Activated CD8-positive, alpha-beta T cell treated with anti-CD3 and anti-CD28 coated beads, Interleukin-2, amount 10 ng/mL, durations not matched to agents 7 days and 5 days (primary cell): ENCODE measurements at places on chromosomes 3 and 15. TPM values are rescaled to one million over a fixed set of nuclear protein-coding genes. Genes with fewer than 3 reads are reported as not detected.

- no peak for DNase-seq
These were observed 35.4 kb downstream of the CP start for GRCh38 chr3:149186219-149186618.

DNA sequence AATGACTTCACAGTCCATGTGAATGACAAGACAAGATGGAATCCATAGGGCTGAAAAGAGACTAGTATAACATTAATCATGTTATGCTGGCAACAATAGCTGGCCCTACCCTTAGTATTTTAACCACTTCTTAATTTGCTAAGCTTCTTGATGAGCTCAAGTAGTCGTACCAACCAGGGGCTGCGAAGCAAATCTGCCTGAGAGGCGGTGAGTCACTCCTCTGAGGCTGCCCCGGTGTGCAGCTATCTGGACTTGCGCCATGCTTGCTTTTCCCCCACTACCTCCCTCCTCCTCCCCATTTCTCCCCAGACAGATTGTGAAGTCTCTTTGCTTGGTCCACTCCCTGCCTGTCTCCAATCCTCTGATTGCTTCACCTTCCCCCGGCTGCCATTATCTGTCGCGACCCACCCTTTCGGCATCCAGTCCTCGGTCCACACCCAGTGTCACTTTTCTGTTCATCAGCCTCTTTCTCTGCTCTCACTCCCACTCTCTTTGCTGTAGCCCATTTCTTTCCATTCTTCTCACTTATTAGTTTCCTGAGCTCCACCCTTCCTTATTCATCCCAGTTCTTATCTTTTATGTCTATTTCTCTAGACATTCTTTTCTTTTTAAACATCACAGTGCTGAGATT is 42.7 kb downstream of the DUT start:
- no peak for DNase-seq

DNA sequence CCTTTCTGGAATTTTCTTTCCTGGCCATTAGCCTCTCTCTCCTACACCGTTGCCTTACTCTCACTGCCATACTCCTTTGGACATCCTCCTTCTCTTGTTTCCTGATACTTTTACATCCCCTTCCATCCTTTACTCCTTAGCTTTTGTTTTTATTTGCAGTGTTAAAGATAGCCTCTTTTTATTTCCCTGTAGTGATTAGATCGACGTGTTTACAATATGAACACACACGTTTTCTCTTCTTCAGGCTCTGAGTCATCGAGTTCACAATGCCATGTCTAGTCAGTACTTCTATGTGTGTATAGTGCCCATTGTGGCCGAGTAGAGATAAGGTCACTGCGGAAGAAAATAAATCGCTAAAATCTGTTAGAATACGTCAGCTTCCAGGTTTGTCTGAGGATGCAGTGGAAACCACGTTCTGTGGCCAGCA is 208.5 kb downstream of the LPP start:
- peak; percentile 36 for DNase-seq

GRCh38 chr3:155323063-155323666 is 29.7 kb upstream of the STRIT1 start:
- peak; percentile 45 for DNase-seq

- no peak for DNase-seq
These were observed 9.8 kb upstream of the COLQ start for GRCh38 chr3:15531346-15531745.

GRCh38 chr15:31081588-31082250 is 19.8 kb downstream of the TRPM1 start:
- DNase-seq = no peak

GRCh38 chr3:119227070-119227850 is 13.4 kb downstream of the B4GALT4 start:
- DNase-seq = no peak

GRCh38 chr15:83700082-83700481 is 46.2 kb downstream of the ADAMTSL3 start:
- DNase-seq = no peak

DNA sequence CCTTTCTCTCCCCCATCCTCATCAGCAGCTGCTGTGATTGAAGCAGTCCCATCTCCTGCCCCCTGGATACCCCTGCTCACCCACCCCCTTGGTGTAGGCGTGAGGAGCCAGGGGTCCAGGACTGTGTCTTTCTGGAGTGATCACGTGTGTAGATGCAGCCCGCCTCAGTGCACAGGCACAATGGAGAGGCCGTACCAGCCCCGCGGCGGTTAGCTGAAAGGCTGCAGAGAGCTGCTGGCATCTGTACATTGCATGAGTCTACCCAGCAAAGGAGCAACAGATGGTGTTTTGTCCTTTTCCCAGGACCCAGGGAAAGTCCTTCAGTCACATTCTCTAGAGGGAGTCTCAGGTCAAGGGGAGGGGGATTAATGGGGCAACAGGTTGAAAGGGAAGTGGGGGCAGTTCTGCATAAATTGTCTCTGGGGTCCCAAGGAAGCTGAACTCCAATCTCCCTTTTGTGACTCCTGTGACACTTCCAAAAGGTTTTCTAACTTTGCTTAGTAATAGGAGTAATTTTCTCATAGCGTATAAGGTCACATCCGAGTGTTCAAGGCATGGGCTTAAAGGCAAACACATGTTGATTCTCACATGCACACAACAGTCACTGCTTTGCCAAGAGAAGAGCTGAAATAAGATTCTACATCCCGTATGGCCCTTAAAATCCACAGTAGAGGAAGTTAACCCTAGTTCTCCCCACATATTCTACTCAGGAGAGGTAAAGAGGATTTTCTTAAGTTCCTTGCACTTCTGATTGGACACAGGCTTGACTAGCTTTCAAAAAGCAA is 7.1 kb downstream of the CSPG5 start:
- no peak for DNase-seq

DNA sequence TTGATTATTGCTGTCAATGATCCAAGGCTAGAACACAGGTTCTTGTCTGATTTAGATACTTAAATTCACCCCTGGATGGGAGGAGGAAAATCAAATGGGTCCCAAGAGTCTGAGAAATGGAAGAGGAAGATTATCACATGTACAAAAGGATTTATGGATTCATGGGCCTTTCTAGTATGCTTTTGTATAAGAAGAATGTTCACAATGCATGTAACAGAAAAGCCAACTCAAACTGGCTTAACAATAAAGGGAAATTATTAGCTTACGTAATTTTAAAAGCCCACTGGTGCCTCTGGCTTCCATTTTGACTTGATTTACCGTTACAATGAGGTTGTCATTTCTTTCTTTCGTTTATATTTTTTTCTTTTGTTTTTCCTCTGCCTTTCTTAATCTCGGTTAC is 782.5 kb upstream of the GRM7 start:
- DNase-seq = no peak

DNA sequence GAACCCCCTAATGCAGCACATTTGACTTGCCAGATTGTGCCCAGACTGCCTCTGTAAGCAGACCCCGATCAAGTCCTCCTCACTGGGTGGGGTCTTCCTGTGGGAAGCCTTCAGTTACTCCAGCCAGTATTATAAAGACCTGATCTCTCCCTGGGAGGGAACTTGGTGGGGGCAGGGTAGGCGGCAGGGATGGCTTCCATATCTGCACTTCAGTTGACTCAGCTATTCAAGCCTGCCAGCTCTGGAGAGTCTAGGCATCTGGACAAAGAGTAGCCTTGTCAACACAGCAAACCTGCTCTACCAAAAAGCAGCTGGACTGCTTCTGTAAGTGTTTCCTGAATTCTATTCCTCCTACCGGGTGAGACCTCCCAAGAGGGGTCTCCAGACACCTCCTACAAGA is 21.0 kb upstream of the SLC25A38 start:
- DNase-seq = no peak

- DNase-seq = no peak
These were observed 108.0 kb downstream of the MFSD1 start for GRCh38 chr3:158909870-158910269.

DNA sequence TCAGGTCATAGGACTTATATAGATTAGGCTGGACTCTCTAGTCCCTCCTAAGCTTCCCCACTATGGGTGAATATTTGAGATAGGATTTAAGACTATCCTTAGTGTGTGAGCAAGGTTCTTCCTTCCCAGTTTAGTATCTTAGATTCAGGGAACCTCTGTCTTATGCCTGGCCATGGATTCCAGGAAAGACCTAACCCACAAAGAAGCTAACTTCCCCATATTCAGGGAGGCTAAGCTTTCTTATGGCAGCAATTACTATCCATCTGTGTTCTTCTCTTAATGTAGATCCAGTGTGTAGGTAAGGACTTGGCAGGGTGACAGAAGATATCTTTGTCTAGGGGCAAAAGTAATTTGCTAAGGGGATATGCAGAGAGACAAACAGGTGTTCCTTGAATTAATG is 25.5 kb upstream of the PIK3R4 start:
- no peak for DNase-seq

- DNase-seq = no peak
These were observed 197.6 kb upstream of the CFAP20DC start for GRCh38 chr3:59247402-59247841.

- no peak for DNase-seq
These were observed 39.5 kb downstream of the GOLGA6A start for GRCh38 chr15:74042603-74043424.

DNA sequence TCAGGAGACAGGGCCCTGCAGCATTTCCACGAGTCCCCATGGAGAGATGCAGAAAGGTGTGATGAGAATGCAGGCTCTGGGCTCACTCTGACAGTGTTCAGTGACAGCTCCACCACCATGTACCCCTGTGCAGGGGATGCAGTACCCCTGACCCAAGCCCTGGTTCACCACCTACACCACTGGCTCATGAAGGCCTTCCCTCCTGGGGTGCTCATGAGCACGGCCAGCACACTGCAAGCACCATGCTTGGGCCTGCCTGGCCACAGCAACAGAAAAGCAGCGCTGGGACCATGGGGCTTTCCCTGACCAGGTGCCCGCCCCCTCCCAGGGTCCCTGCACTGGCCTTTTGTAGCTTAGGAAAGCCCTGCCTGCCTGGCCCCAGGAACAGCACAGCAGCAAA is 6.2 kb downstream of the CXCR6 start:
- no peak for DNase-seq

- no peak for DNase-seq
These were observed 40.7 kb downstream of the TMEM212 start for GRCh38 chr3:171883893-171884279.

DNA sequence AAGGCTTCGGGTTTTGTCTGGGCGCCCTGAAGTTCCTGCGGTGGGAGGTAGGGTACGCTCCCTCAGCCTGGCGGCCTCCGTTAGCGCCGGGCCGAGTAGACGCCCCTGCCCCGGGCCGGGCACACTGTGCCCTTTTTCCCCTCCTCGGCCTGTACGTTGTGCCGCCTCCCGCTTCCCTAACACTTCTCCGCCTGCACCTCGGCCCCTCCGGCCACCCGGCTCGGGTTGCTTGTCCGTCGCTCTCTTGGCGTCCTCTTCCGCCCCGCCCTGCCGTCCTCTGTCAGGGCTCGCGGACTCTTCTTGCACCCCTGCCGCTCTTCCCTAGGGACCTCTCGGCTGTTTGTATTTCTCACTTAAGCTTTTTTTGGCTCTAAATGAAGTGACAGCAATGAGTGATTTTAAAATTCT is 384 bp downstream of the KNL1 start:
- no peak for DNase-seq

DNA sequence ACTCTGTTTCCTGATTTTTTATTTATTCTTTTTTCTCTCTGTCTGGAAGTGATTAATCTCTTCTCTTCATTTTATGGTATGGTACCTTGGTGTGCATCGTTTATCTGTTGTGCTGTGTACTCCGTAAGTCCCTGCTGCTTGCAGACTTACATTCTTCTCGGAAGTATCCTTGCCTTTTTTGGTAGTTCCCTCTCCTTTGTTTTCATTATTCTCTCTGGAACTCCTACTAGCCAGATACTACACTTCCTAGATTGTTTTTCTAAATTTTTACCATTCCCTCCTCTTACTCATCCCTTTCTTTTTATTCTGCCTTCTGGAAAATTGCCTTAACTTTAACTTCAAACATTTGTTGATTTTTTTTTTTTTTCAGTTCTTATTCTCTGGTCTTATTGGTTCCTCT is 27.2 kb downstream of the PIK3CA start:
- no peak for DNase-seq

DNA sequence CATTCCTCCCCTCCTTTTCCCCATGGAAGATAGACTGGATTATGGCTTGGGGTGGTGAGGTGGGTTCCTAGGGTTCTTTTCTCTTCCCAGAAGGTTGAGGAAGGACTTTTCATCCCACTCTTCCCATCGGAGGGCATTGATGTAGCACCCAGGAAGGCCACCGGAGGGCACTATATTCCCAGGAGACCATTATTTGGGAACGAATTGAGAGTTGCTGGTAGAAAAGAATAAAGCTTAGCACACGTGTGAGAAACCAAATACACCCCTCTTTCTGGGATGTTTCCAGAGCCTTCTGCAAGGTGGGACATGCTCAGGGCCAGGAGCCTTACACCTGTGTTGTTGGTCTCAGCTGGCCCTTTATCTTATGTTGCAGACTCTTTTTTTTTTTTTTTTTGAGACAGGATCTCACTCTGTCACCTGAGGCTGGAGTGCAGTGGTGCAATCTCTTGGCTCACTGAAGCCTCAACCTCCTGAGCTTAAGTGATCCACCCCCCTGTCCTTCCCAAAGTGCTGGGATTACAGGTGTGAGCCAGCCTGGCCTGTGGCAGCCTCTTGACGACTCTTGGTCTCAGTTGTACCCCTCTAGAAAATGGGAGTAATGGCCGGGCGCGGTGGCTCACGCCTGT is 6.3 kb upstream of the CDC25A start:
- DNase-seq = peak; percentile 41

DNA sequence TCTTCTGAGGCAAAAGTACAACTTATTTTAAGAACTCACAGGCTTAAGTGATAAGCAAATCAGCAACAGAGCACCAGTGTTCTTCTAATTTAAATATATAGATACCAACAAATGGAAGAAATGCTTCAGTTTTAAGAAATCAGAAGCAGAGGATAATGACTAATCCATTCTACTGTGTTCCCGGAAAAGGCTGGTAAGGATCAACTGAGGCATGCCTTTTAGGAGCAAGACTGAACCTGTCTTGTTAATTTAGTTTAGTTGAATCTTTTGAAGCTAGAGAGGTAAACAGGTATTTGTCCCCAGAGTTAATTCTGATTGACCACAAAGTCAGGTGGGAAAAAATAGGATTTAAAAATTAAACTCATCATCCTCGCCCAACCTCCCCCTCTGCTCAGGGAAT is 51.8 kb downstream of the TAMM41 start:
- DNase-seq = no peak

The KCNH8 gene
- total RNA-seq = not detected

The CCR8 gene
- 0.55 TPM for total RNA-seq

The TMED3 gene
- 37.2 TPM for total RNA-seq

The CTXN2 gene
- total RNA-seq = not detected

The CCDC54 gene
- not detected for total RNA-seq

The POPDC2 gene
- total RNA-seq = 3.3 TPM

The PYGO1 gene
- total RNA-seq = not detected

The RPP14 gene
- total RNA-seq = 15.1 TPM

The FETUB gene
- total RNA-seq = not detected

The P2RY12 gene
- not detected for total RNA-seq

The CIB2 gene
- total RNA-seq = 1.4 TPM

The PLSCR5 gene
- total RNA-seq = not detected

The GOLGA8J gene
- total RNA-seq = 0.34 TPM

The GOLGA8G gene
- not detected for total RNA-seq

The NAALADL2 gene
- 0.47 TPM for total RNA-seq

The CNTN4 gene
- total RNA-seq = not detected

The RASL12 gene
- not detected for total RNA-seq

The ALPK3 gene
- 0.18 TPM for total RNA-seq

The LMOD3 gene
- total RNA-seq = not detected
